Stimulated activated CD4-positive, alpha-beta T cell treated with anti-CD3 and anti-CD28 coated beads, Interleukin-4, amount 100 ng/mL, for 24 hours (primary cell): ENCODE measurements at places on chromosomes 16 and 17.

DNA sequence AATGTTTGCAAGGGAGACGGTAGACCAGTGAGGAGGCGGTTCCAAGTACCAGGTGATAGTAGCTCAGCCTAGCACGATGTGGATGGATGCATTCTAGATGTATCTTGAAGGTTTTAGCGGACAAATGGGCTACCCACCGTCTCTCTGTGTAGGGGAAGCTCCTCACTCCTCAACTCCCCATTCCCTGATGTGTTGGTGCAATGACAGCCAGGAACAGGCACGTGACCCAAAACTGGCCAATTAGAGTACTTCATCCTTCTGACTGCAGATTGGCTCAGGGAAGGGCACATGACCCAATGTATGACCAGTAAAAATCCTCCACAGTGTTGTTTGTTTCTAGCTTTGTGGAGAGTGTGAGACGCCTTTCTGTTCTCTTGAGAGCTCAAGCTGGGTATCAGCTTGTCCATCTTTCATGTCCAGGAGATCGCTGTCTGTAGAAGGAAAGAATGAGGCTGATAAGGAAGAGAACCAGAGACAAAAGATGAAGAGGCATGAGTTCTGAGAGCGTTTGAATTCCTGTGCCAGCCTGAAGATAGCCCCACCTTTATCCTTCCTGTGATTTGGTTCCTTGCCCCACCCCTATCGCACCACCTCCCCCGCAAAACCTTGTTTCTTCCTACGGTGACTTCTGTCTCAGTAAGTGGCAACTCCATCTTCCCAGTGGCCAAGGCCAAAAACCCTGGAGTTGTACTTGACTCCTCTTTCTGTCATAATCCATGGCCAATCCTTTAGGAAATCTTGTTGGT lies 2.3 kb upstream of the BORCS6 start:
- DNase-seq: peak; percentile 66

- DNase-seq: no peak
These were observed 26.1 kb upstream of the ABCA8 start for GRCh38 chr17:68981288-68981687.

DNA sequence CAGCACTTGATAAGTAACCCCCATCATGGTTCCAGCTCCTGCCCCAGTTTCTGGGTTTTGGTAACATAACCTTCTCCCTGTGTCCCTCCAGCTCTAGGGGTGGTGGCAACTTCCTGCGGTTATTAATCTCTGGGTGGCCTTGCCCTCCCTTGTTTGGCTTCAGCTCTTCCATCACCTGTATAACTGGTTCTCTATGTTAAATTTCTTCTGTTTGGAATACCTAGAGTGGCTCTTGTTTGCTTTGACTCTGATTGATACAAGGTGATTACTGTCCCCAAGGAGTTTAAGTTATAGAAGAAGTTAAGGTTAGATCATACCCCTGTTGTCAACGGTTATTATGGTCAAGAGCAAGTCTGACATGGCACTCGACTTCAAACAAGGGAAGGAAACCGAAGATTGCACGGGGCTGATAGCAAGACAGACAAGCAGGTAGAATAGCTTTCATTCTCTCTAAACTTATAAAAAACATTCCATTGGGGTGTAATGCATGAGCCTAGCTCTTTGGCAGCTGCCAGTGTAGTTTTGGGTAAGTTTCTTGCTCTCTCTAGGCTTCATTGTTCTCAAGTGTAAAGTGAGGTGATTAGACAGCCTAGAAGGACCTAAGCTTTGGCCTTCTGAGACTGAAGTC lies 11.0 kb upstream of the CCR7 start:
- no peak for DNase-seq

DNA sequence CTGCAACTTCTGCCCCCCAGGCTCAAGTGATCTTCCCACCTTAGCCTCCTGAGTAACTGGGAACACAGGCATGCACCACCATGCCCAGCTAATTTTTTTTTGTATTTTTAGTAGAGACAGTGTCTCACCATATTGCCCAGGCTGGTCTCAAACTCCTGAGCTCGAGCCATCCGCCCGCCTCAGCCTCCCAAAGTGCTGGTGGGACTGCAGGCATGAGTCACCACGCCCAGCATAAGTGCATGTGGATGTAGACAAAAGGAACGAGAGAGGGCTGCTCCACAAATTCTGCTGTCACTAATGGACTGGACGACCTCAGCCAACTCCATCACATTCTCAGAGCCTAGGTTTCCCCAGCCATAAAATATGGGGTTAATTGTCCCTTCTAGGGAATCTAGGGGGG lies 7.7 kb upstream of the SP2 start:
- DNase-seq: no peak

GRCh38 chr17:43766413-43767052 lies 7.9 kb upstream of the SOST start:
- DNase-seq: peak; percentile 59

- DNase-seq: no peak
These were observed 14.7 kb downstream of the CACNG3 start for GRCh38 chr16:24270721-24271442.

DNA sequence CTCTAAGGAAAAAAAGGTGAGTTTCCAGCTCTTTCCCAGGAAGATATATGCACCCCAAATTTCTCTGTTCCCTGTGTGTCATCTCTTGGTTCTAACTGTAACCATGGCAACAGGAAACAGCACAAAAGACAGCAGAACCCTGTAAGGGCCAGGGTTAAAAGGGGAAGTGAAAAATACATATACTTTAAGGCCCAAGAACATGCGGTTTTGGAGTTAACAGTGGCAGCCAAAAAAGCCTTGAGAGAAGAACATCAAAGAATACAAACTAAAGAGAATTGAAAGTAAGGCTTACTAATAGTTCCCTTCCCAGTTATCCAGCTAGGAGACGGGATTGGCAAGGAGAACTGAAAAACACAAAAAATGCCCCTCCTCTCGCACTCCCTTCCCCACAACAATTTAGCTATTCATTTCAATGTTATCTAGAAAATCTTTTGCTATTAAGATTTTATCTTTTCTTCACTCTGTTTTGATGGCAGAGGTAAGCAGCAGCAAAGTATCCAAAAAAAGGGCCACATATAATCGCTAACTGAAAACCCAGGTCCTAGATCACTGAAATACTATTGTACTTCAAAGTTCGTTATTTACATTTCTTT lies 1.5 kb downstream of the SPOP start:
- DNase-seq: peak; percentile 21

DNA sequence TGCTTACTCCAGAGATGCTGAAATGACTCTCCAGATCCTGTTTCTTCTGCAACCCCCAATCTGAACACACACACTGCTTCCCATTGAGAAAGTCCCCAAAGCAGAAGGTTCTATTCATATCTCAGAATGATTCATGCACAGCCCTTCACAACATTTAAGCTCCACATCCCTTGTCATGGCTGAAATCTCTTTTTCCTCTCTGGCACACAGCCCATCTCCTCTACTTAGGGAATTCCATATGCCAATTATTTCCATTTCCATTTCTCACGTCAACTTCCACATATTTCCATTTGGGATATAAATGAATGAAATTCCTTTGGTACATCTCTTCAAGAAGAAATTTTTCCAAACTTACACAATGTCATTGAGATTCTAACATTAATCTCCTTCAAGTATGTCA lies 119.6 kb downstream of the CDH11 start:
- no peak for DNase-seq

- peak; percentile 74 for DNase-seq
These were observed 11.2 kb downstream of the GALK1 start for GRCh38 chr17:75753514-75754377.

GRCh38 chr17:80923211-80924110 lies 68.2 kb upstream of the CHMP6 start:
- no peak for DNase-seq

- no peak for DNase-seq
These were observed 6.1 kb upstream of the PYDC1 start for GRCh38 chr16:31223044-31223443.

DNA sequence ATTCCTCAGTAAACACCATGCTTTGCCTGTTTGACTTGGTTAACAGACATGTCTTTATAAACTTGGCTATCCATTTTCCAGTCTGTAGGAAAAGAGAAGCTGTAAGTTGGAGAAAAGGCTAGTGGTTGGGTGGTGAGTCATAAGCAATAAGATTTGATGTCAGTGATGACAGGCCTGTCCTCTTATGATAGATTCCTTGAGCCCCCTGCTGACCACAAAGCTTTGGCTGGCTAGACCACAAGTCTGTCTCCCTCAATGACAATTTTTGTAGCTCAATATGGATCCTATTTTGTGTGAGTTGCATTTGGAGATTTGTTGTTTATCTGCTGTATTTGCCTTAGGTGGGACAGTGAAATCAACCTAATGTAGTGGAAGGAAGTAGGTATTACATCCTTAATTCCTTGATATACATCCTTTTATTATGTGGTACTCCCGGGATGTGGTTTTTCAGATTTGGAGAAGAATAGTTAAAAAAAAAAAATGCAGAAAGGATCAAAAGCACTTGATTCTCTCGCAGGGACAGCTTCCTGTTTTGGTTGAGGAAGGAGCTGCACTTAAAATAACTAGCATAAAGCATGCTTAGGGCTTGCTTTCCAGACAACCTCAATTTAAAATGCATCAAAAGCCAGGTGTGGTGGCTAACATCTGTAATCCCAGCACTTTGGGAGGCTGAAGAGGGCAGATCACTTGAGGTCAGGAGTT lies 67.4 kb downstream of the SIAH1 start:
- no peak for DNase-seq

DNA sequence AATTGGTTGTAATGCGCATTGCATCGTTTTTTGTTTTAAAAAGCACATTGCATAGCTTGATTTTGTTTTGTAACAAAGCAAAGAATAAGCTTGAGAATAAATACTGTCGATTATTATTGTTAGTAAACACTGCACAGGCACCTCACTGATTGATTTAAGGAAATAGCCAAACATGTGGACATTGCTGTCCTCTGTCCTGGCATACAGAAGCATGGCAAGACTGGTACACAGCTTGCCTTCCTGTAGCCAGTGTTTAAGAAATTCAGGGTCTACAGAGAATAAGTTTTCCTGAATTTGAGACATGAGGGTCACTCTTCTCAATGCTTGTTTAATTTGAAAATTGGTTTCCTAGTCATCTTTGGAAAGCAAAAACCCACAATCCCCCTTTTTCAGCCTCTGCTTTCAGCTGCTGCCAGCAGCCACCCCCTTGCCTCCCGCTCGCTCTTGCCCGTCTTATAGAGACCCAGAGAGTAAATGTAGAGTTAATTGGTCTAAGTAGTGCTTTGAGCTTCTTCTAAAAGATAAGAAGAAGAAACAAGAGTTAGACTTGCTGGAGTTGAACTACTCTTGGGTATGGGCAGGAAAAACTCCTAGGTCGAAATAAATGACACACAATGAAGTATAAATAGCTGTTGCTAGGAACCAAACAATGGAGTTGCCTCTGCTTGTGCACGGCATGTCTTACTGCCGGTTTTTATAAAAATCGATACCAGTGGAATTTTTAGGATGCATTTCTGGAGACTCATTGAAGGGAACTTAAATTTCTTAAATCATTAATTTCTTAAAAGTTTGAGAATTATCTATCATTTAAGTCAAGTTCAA lies 116.6 kb downstream of the MRTFB start:
- DNase-seq: no peak

- DNase-seq: no peak
These were observed 3.3 kb downstream of the KRT14 start for GRCh38 chr17:41583137-41584127.

GRCh38 chr17:50372222-50372757 lies 694 bp downstream of the MRPL27 start:
- DNase-seq: no peak

DNA sequence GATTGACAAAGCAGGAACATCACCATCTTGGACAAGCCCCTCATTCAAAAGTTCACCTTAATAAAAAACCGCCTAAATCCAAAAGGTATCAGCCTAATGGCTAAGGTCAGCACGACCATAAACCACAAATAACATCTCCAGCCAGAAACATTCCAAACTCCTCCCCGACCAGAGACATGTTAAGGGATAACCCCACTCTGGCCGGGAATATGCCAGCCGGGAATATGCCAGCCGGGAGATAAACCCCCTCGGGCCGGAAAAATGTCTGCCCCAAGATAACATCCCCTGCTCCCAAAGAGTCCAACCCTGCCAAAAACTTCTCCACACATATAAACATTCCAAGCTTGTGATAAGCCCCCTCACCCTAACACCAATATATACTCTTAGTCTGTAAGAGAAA lies 1.4 kb downstream of the DHX33 start:
- no peak for DNase-seq

GRCh38 chr17:74149597-74150427 lies 53.7 kb upstream of the RPL38 start:
- no peak for DNase-seq

DNA sequence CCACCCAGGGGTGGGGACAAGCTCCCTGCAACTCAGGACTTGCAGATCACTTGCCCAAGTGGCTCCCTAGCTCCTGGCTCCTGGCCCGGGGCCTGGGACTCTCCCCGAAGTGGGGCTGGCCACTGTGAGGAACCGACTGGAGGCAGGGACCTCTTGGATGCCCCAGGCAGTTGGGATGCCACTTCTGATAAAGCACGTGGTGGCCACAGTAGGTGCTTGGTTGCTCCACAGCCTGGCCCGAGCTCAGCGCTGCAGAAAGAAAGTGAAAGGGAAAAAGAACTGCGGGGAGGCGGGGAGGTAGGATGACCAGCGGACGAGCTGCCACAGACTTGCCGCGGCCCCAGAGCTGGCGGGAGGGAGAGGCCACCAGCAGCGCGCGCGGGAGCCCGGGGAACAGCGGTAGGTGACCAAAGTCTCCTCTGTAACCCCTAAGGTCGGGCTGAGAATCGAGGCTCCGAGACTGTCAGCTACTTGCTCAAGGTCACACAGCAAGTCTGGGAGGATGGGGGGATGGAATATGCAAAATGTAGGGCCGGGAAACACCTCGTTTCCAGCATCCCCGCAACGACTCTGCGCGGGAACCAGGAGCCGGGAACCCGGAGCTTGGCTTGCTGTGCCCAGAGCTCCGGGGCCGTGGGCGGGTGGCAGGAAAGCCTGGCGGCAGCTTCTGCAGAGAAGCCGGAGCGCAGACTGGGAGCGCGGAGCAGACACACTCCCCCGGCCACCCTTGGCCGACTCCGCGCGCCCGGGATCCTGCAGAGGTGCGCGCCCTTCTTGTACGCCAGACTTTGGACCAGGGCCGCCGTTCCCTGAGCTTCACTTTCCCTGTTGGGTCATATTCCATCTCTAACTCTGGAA lies 1.9 kb downstream of the CIITA start:
- DNase-seq: no peak

- DNase-seq: no peak
These were observed 30.1 kb downstream of the PRKCB start for GRCh38 chr16:23865853-23866252.

GRCh38 chr16:61435346-61435745 lies 600.9 kb downstream of the CDH8 start:
- no peak for DNase-seq

GRCh38 chr16:87320510-87321227 lies 3.5 kb upstream of the C16orf95 start:
- no peak for DNase-seq

DNA sequence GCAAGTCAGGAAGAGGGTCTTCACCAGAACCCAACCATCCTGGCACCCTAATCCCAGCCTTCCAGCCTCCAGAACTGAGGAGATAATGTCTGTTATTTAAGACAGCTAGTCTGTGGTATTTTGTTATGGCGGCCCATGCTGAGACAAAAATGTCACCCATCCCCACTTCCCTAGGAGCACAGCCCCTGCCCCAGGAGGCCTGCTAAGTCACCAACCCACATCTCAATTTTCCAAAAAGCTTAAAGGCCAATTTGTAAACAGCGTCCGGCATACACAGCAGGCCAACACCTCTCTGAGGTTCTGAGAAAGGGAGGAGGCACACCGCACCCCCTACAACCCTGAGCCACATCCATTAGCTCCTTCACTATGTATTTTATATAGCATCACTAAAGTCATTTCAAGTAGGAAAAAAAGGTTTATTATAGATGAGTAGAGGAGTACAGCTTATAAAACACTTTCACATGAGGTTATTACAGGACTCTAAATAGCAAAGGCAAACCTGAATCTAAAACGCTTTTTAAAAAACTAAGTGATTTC lies 6.9 kb downstream of the TMEM170A start:
- DNase-seq: no peak

- peak; percentile 62 for DNase-seq
These were observed 5.1 kb downstream of the CYB5D1 start for GRCh38 chr17:7862692-7863437.
